Stimulated activated CD4-positive, alpha-beta T cell treated with anti-CD3 and anti-CD28 coated beads, Interleukin-2, amount 100 ng/mL, for 24 hours (primary cell): ENCODE measurements at places on chromosomes 2 and 18.

DNA sequence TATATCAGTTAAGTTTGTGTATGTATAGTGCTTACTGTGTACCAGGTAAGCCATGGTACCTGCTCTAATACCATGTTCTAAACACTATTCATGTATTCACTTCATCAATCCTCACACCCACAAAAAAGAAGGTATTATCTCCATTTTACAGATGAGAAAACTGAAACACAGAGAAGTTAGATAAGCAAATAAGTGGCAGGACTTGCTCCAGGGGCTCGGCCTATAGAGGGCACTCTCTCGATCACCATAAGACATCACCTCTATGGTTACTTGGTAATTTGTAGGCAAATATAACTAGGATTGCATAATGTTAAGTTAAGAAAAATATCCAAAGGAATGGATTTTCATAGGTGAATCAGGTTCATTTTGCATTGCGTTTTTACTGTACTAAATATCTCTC lies 118.1 kb upstream of the FN1 start:
- no peak for DNase-seq

DNA sequence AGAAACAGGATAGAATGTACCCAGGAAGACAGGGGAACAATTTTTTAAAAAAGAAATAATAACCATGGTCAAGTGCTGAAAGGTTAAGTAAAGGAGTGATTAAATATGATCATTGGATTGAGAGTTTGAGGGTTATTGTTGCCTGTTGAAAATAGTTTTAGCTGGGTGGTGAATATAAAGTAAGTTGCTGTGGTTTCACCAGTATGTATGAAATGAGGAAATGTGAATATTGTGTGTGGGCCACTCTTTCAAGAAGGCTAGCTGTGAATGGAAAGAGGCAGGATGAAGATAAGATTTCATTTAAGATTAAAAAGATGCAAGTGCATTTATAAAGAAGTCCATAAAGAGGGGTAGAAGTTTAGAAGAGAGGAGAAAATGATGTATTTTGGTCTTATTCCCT lies 53.8 kb downstream of the GULP1 start:
- no peak for DNase-seq

GRCh38 chr2:202628646-202629198 lies 6.0 kb upstream of the FAM117B start:
- no peak for DNase-seq

DNA sequence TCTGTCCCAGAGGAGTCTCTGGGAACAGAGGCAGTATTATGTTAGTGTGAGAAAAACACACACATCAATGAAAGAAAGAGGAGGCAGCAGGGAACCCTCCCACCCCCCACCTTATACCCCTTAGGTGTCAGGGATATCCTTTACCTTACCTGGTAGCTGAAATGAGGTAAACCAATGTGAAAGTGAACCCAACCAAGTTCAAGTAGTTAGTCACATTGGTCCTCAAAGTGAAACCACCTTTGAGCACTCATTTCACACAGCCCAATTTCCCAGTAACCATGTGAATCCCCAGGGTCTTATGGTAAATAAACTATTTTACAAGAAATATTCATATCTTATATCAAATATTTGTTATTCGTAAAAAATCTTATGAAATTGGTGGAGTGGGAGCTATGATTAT lies 377.8 kb downstream of the LRATD1 start:
- DNase-seq = no peak

GRCh38 chr2:180983468-180984242 lies 3.2 kb downstream of the UBE2E3 start:
- DNase-seq = no peak

- no peak for DNase-seq
These were observed 604 bp upstream of the STK11IP start for GRCh38 chr2:219596954-219597551.

- DNase-seq = no peak
These were observed 969.7 kb downstream of the DCDC2C start for GRCh38 chr2:4673025-4673489.

GRCh38 chr2:221085341-221085900 lies 486.7 kb downstream of the EPHA4 start:
- no peak for DNase-seq

- peak; percentile 55 for DNase-seq
These were observed 102.0 kb upstream of the PPP1CB start for GRCh38 chr2:28649481-28650265.

DNA sequence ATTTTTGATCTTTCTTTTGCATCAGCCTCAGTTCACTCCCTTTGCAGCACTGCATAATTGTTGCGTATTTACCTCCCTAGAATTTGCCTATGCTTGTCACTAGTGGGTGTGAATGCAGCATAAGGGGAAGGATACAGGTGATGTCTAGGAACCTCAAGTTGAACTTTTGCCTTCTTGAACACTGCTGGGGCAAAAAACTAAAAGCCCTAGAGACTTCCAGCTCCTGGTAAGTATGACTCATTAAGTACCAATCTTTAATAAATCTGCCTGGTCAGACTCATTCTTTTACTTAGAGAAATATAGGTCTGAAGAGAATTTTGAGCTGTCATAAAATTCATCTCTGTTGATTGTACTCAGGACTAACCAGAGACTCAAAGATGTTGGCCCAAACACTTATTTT lies 547.3 kb upstream of the FANCL start:
- no peak for DNase-seq

DNA sequence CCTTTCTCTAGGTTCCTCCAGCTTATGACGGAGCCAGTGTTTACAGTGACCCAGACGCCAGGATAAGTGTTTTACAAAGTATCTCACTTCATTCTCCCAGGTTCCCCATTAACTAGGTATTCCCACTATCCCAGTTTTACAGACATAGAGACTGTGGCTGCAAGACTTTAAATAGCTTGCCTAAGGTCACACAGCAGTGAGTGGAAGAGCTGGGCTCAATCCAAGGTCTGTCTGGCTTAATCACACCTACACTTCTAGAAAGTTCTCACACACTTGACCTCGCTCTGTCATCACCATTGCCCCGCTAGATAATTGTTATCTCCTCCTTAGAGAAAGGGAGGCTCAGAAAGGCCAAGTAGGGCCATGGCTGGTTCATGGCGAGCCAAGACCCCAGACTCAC lies 110.2 kb downstream of the ANTXR1 start:
- no peak for DNase-seq

DNA sequence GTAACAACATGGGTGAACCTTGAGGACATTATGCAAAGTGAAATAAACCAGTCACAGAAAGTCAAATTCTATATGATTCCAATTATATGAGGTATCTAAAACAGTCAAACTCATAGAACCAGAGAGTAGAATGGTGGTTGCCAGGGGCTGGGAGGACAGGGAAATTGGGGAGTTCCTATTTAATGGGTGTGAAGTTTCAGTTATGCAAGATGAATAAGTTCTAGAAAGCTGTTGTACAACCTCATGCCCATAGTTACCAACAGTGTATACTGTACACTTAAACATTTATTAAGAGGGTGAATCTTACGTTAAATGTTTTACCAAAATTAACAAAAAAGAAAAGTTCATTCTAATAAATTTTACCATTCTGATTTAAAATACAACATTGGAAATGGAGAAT lies 92.7 kb upstream of the WDSUB1 start:
- no peak for DNase-seq

GRCh38 chr18:3153107-3153704 lies 66.6 kb downstream of the MYOM1 start:
- DNase-seq = no peak

GRCh38 chr18:10437837-10438236 lies 16.6 kb upstream of the APCDD1 start:
- DNase-seq = no peak

DNA sequence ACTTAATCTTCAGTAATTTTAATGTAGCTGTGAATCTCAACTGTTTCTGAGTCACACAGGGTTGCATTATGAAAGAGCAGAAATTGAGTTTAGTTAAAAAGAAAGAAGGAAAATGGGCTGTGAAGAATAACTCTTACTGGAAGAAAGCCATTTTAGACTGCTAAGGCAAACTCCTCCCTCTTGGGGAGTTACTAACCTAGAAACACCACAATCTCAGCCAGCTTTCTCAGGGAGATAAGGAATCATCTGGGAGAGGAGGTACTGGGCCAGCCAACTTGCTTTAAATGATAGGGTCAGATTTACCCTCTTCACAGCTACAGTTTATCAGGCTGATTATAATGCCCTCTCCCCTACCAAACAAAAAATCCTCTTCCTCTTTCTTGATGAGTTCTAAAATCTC lies 119.5 kb downstream of the CCDC148 start:
- no peak for DNase-seq

GRCh38 chr2:172480301-172481218 lies 53.2 kb downstream of the ITGA6 start:
- no peak for DNase-seq

GRCh38 chr2:177535958-177536504 lies 143.5 kb downstream of the AGPS start:
- no peak for DNase-seq
